ENCODE measurements at places on chromosomes 11 and 22. TPM values are rescaled to one million over a fixed set of nuclear protein-coding genes. Genes with fewer than 3 reads are reported as not detected.

NCF4 gene
- total RNA-seq: 0.33 TPM

IRAG1 gene
- 0.05 TPM for total RNA-seq

CELSR1 gene
- total RNA-seq: 27.9 TPM

PGA5 gene
- not detected for total RNA-seq

SYT9 gene
- total RNA-seq: 0.16 TPM

C11orf87 gene
- 0.07 TPM for total RNA-seq

MMP8 gene
- not detected for total RNA-seq

DAGLA gene
- total RNA-seq: 8.2 TPM

CSRP3 gene
- not detected for total RNA-seq

AMPD3 gene
- 7.1 TPM for total RNA-seq

CCDC86 gene
- 102 TPM for total RNA-seq

SEPTIN3 gene
- total RNA-seq: 0.96 TPM

Data from A549 treated with GW870086 at 1 μM for 4 hours (cell line).